Activated CD4-positive, alpha-beta T cell treated with anti-CD3 and anti-CD28 coated beads, Interleukin-10, Interleukin-2, amounts not matched to agents 100 ng/mL and 50 ng/mL, durations not matched to agents 16 hours and 8 hours (primary cell): ENCODE measurements at places on chromosomes 2 and 18.

DNA sequence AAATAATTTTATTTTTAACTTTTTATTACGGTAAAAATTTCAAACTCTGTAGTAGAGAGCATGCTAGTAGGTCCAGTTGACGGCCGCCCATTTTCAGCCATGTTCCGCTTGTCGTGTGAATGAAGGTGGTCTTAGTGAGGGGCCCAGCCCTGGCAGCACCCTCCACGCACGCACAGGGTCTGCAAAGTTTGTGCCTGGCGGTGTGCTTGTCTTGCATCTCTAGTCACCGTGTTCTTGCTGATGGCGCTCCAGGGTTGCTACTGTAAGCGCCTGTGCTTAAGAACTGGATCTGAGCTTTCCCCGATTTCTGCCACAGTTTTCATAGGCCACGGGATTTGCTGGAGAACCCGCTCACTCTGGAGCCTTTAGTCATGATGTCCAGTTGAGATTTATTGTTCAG lies 28.9 kb downstream of the LDLRAD4 start:
- DNase-seq = no peak

GRCh38 chr2:86360776-86361175 lies 23.4 kb upstream of the REEP1 start:
- DNase-seq = no peak

- DNase-seq = no peak
These were observed 869.1 kb downstream of the SLC4A3 start for GRCh38 chr2:220496513-220496912.

GRCh38 chr2:109324861-109325260 lies 195.9 kb downstream of the SH3RF3 start:
- no peak for DNase-seq

DNA sequence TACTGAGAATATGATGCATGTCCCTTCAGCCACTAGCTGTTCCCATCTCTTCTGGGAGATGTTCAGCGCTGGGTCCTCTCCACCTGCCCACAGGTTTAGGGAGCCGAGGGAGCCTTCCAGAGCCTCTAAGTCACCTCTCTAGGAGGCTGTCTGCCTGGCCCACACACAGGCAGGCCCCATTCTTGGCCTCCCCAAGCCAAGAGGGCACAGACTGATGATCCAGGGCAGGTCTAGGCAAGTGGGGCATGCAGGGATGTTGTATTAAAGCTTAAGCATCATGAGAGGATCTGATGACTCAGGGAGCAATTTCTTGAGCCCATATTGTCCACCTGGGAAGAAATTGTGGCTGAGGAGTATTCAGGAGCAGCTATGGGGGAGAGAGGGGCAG lies 19.9 kb downstream of the TMSB10 start:
- DNase-seq = peak; percentile 23

DNA sequence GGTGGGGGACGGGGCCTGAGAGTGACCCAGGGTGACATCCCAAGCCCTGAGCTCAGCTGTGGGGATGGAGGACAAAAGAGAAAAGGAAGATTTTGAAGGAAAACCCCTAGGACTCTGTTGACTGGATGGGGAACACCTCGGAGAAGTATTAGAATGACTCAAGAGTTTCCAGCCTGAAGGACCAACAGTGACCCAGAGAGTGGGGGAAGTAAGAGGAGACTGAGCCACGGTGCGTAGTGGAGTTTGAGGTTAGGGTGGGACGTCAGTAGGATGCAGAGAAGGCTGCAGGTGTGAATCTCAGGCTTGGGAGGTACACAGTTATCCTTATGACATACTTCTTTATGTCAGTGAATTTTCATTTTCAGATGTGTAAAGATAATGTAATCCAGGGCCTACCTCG lies 119.5 kb downstream of the NCK2 start:
- no peak for DNase-seq

DNA sequence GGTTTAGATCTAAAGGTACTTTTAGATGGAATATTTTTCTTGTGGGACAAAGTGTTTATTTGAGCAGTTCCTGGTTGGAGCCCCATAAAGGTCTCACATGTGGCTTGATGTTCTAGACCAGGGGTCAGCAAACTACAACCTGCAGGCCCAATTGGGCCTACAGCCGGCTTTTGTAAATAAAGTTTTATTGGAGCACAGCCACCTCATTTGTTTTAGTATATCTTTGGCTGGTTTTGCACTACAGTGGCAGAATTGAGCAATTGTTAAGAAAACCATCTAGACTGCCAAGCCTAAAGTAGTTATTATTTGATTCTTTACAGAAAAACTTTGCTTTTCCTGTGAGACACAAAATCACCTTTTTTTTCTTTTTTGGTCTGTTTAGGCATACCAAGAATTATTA lies 41.6 kb downstream of the NDC80 start:
- no peak for DNase-seq

DNA sequence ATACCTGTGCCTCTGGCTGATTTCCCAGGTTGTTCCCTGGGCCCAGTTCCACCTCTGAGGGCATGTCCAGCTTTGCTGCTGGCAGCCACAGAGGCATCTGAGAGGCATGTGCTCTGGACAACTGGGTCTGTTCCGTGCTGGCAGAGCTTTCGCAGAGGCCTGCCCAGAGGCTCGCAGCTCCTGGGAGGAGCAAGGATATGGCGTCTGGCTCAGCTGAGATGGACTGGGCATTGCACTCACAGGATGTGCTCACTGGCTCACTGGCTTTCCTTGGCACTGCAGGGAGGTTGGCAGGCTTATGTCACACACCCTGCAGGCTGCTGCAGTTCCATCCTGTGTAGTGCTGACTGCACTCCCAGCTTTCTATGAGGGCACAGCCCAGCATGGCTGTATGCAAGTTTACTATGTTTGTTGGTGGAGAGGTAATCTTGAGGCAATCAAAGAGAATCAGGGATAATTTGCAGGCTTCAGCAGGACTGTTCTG lies 172.3 kb downstream of the PRKCE start:
- no peak for DNase-seq

DNA sequence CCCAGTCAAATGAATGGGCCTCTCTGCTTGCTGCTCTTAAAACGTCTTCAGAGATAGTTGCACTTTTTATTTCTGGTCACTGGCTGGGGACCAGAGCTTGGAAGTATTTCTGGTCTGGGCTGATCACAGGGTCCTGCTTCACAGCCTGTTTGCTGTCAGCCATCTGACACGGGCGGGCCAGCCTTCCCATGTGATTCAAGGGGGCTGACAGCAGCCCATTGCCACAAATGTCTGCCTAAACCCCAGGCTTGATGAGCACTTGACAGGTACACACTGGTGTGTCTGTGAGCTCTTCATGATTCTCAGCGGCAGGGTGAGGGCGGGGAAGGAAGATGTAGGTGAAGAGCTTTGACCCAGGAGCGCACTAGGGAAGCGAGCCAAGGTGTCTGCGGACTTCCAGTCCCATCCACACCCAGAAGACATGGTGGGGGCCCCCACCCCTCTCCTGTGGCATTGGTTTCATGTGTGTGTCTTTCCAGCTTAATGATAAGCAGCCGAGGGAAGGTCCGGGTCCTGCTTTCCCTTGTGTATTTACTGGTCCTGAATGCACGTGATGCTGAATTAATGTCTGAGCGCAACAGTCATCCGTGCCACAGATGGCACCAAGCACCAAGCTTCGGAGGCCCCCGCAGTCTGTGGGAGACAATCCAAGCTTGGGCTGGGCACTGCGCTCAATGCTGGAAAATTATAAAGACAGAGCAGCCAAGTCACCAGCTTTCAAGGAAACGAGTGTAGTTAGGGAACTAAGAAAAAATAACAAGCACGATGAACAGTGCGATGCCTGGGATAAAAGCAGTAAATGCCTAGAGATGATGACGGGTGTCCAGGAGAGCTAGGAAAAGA lies 73.3 kb downstream of the SH3BP4 start:
- no peak for DNase-seq

DNA sequence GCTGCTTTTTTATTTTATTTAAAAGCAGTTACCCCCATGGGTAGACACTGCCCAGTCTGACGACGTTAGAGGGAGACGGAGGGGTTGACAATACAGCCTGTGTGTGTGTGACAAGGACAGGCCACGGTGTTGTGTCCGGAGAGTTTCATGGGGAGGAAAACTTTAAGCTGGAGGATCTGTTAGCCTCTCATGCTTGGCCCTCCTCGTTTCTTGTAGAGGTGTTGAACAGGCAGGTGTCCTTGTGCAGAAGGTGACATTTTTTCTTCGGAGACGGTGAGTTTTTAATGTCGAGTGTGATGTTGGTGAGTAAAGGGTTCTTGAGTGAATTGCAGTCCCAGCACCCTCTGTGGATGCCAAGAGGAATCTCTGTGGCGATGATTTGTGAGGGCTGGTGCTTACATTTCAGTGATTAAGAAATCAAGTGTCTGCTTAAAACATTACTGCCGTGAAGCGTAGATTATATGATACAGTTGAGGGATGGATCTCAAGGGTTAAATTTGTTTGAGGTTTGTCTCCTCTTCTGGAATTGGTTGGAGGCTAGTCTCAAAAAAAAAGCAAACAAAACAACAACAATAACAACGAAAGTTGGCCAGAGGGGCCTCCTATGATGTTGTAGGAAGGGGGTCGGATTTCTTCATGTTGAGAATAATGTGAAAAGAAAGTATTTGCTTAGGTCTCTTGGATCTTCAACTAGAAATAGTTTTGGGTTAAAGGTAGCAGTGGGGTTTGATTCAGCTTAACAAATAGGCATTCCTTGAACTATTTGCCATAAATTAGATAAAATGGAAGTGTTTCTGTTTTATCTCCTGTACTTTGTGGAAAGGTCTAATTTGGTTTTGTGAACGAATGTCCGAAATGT lies 1.6 kb downstream of the NCOA1 start:
- DNase-seq = no peak

- DNase-seq = no peak
These were observed 264.8 kb downstream of the ANAPC1 start for GRCh38 chr2:111618978-111619902.

DNA sequence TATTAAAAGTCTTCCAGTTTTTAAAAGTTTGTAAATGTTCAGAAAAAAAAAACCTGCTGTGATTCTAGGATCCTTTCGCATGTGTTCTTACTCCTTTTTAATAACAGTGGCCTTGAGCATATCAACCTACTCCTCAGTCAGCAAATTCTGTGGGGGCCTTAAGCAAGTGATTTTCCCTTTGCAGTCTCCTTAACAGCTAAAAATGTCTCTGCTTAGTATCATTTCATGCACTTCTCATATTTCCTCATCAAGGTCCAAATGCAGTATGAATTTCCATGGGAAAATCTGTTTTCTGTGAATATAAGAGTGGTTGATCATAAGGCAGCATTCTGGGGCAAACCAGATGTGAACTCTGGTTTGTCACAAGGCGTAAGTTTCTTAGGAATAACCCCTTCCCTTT lies 2175.1 kb upstream of the PIK3C3 start:
- DNase-seq = no peak
